GM04504 (cell line): ENCODE measurements at places on chromosomes 13 and 19.

GRCh38 chr19:6737873-6738786 is 750 bp upstream of the GPR108 start:
- DNase-seq = peak; percentile 60

DNA sequence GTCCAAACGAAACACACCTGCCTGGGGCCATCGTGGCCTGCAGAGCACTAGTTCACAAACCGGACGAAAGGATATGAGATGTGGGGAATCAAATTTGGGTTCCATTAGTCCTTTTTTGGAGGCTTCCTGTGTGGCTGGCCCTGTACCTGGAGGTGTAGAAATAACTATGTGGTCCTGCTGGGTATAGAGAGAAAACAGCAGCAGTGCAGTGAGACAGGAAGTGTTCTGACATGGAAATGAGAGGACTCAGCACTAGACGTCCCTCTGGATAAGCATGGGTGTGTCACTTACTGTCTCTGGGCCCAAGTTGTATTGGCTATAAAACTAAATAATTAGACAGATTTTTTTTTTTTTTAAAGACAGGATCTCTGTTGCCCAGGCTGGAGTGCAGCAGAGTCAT is 12.3 kb downstream of the KDELR1 start:
- DNase-seq = no peak

DNA sequence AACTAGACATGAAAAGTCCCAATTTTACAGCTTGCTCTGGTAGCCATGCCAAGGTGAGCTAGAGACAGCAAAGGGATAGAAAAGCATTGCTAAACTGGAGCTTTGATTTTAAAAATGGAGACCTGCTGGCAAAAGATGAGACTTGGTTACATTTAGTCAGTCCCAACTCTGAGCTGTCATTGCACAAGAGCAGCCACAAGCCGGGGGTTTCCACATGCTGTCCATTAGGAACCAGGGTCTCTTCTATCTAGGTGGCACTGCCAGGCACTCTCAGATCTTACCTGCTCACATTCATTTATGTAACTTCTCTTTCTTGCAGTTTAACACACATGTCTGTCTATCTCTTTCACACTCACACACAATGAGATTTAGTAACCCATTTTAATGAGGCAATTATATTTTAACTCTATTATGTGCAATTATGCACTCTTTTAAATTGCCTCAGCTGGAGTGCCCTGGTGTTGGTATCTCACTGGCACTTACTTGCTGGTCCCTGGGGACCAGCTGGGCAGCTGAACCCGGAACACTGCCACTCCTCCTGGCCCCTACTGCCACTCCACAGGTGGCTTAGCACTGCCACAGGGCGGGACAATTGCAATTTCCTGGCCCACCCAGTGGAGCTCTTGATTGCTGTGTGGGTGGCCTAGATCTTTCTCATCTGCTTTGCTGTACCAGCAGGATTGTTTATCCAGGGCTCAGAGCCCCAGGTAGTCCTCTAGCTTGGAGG is 112.5 kb downstream of the COG6 start:
- no peak for DNase-seq

DNA sequence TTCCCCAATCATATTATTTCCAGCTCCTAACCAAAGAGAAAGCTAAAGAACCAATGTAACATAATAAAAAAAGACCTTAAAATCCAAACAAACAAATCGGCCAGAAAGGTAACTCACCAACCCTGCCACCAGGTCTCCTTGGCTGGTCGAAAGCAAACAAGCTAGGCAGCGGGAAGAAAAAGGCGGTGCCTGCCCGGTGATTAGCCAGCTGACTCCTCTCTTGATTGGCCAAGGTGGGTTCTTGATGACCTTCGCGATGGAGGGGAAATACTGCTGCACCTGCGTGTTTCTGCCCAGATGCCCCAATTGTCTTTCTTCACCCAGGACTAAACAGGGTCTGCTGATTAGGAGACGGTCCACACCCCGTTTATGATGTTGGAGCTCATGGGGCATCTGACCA is at the start of gene NLRP11:
TSS of gene NLRP11 (minus strand) at position 154 of the 400 bp plus-strand sequence. CDS start 13,825 bp downstream, outside the sequence.
- DNase-seq = no peak

DNA sequence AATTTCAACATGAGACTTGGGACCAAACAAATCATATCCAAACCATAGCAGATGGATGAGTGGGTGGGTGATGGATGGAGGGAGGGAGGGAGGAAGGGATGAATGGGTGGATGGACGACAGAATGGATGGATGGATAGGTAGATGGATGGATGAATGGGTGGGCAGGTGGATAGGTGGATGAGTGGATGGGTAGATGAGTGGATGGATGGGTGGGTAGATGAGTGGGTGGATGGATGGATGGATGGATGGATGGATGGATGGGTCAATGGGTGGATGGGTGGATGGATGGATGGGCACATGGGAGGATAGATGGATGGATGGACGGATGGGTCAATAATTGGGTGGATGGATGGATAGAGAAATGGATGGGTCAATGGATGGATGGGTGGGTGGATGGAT is 47.9 kb upstream of the ONECUT3 start:
- no peak for DNase-seq
